Vagina (tissue), 2 donors: ENCODE measurements at places on chromosomes 4 and X. TPM values are rescaled to one million over a fixed set of nuclear protein-coding genes. Genes with fewer than 3 reads are reported as not detected.

GAGE12J gene
- total RNA-seq: not detected

GRCh38 chr4:81146466-81146865 lies 68.6 kb downstream of the PRKG2 start:
- DNase-seq: no peak

DNA sequence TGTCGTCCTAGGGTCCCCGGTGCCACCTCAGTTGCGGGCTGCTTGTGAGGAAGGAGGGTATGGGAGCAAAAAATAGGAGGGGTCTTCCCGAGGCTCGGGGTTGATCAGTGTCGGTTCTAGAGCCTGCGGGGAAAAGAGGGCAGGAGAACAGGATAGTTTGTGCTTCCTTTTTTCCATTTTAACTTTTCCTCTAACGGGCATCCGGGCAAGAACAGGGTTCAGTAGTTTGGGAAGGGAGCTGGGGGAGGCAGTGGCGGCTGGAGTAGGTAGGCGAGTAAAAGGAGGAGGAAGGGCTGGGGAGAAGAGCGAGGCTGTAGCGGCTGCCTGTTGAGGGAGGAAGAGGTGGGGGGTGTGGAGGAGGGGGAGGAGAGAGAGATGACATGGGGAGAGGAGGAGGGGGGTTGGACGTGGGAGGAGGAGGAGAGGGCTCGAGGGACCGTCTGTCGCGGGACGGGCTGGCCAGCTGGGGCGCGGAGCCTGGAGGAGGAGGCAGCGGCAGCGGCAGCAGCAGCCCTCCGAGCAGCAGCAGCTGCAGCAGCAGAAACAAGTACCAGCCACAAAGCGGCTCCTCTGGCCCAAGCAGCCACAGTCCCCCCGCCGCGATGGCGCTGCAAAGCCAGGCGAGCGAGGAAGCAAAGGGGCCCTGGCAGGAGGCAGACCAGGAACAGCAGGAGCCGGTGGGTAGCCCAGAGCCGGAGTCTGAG lies at the start of gene SLC16A2:
Gene SLC16A2, plus strand, starts transcription at position 458 of the 704 bp plus-strand sequence. Its CDS starts 145 bp downstream, at position 603.
- no peak for DNase-seq

DNA sequence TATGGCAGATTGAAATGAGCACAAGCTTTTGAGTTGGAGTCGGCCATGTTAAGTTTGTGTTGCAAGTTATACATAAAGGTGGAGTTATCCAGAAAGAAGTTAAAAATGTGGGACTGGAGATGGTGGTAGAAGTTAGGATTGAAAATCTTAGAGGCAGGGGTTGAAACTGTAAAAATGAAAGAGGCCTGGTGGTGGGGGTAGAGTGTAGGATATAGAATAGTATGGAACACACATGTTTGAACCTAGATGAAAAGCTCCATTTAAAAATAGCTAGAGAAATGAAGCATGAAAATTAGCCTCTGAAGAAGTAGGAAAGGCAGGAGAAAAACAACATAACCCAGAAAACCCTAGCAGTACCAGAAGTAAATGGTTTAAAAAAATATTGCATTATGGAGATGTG lies 131.8 kb upstream of the ENPEP start:
- DNase-seq: no peak

DNA sequence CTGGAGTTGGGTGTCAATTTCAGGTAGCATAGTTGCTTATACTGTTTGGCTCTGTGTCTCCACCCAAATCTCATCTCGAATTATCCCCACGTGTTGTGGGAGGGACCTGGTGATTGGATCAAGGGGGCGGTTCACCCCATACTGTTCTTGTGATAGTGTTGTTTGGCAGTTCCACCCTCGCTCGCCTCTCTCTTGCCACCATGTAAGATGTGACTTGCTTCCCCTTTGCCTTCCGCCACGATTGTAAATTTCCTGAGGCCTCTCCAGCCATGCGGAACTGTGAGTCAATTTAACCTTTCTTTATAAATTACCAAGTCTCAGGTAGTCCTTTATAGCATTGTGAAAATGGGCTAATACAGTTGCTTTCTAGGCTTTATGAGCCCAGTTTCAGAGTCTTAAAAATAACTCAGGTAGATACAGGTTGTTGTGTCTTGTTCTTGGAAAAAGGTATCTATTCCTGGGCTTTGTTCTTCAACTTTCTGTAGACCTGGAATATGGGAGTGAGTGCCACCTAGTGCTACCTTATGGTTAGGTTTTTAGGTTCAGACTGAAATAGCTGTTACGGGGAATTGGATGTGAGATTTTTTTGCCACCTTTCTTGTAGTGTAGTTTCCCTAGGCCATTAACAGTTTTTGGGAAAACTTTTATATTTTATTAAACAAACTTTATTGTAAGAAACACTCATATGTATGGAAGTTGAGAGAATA lies 15.6 kb downstream of the PGK1 start:
- DNase-seq: no peak

DNA sequence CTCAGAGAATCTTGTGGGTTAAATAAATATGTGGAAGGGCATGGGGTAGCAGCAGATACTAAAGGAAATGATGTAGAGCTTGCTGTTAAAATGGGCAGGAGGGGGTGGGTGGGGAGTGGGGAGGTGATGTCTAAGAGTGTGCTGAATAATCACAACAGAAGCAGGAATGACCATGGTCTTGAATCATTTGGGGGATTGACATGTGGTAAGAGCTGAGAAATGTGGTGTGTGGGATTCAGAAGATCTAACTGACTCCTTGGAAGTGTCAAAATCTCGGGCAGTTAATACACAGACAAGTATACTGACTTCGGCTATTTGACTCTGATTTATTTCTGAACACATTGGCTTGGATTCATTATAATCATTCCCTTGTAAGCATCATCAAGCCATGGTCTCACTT lies 6.8 kb downstream of the VGLL1 start:
- DNase-seq: no peak

DNA sequence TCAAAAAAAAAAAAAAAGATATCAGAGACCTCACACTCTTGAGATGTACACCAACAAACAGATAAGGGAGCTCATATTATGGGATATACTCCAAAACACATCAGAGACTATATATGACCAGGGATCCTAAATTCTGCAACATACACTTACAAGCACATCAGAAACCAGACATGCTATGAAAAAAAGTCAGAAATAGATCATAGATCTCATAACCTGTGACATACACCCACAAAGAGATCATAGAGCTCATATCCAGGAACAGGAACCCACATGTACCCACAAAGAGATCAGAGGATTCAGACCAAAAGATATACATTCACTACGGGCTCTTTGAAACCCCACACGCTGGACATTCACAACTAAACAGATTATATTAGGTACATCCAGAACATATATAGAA lies 30.1 kb downstream of the SUV39H1 start:
- no peak for DNase-seq

- no peak for DNase-seq
Observed at GRCh38 chrX:10189317-10190268, 32.8 kb downstream of the CLCN4 start.

- DNase-seq: no peak
Observed at GRCh38 chr4:84024405-84024804, 474.7 kb downstream of the NKX6-1 start.

GRCh38 chr4:7985891-7986441 lies 46.3 kb upstream of the AFAP1 start:
- no peak for DNase-seq

DNA sequence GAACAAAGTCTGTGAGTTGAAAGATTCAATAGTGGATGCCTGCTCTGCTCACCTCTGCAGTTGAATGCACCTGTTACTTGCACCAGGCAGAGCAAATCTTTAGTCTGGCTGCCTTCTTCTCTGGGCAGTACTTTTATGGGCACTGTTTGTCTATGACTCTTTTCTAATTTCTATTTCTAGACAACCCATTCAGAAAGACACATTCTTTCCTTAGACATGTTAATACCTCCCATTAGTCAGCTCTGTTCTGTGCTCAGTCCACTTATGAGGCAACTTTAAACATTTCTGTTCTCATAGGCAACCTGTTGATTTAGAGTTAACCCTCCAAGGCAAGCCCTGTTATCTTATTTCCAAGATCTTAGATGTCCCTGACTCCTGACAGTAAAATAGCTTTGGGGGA lies 108.9 kb downstream of the SYNPO2 start:
- DNase-seq: no peak

DNA sequence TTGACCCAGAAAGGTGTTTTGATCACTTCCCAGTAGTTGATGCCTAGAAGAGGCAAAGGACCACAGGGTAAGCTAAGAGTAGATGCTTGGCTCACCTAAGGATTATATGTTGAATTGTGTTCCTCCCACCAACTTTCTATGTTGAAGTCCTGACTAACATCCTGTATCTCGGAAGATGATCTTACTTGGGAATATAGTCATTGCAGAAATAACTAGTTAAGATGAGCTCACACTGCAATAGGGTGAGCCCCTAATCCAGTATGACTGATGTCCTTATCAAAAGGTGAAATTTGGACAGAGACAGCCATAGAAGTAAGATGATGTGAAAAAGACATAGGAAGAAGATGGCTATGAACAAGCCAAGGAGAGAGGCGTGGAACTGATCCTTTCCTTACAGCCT lies 3.3 kb upstream of the HMGB2 start:
- no peak for DNase-seq

- no peak for DNase-seq
Observed at GRCh38 chr4:172393220-172393619, 580.0 kb downstream of the GALNTL6 start.

DNA sequence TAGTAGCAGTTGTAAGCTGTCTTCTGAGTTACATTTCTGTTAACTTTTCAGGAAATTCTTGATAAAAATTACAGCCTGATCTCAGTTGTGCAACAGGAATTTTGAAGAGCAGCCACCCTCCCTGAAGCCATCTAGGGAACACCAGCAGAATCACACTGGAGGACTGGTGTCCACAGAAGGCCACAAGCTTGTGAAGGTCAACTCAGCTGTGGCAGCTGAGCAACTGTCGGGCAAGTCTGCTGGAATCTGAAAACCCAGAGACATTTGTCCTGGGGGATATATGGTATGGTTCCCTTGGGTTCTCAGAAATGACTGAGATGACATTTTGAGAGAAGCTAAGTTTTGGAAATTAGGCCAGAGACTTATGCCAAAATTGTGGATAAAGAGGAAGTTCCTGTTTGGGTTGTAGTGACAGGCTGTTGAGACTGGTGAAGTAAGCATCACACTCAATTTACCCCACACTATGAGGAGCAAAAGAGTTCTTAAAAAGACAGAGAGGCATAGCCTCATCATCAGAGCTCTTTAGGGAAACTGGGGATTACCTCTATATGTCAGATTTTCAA lies 78.1 kb upstream of the TNIP3 start:
- DNase-seq: no peak
